Omental fat pad (tissue), 4 donors: ENCODE measurements at places on chromosomes 16 and 17. TPM values are rescaled to one million over a fixed set of nuclear protein-coding genes. Genes with fewer than 3 reads are reported as not detected.

- no peak for DNase-seq
Measured at GRCh38 chr16:62213763-62214162, 177.5 kb upstream of the CDH8 start.

The PRAC1 gene
- total RNA-seq, result not detected

The KCTD19 gene
- total RNA-seq, result not detected

DNA sequence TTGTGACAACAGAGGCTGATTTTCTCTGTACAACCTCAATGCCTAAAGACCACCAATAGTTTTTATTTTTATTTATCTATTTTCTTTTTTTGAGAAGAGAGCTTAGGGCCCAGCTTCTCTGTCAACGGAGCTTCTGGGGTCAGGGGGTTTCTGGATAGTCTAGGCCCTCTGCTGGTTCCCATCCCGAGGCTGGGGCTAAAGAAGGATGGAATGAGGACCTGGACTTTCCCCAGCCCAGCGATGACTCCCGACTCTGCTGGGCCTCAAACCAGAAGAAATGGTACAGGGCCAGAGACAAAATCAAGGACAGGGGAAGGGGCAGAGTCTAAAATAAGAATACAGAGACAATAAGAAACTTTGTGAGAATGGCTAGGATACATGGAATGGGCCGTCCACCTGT lies 5.7 kb upstream of the TSPOAP1 start:
- DNase-seq, result no peak

The ODAD4 gene
- total RNA-seq, result 0.96 TPM

- no peak for DNase-seq
Measured at GRCh38 chr16:52308051-52308450, 238.9 kb downstream of the TOX3 start.

GRCh38 chr16:31874366-31875111 lies 932 bp downstream of the ZNF267 start:
- DNase-seq, result no peak

The SLC2A4 gene
- total RNA-seq, result 8.9 TPM

DNA sequence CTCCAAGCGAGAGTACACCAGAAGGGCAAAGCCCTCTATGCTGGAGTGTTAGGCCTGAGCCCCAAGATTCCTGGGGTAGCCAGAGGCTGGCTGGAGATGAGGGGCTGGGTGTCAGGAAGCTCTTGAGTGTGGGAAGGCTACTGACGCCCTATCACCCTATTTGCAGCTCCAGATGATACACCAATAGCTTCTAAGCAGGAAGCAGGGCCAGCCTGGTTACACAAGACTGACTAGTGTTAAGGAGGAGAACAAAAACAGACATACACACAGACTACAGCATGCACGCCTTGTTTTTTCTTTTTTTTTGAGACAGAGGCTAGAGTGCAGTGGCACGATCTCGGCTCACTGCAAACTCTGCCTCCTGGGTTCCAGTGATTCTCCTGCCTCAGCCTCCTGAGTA lies 15.9 kb downstream of the POLR3K start:
- no peak for DNase-seq

DNA sequence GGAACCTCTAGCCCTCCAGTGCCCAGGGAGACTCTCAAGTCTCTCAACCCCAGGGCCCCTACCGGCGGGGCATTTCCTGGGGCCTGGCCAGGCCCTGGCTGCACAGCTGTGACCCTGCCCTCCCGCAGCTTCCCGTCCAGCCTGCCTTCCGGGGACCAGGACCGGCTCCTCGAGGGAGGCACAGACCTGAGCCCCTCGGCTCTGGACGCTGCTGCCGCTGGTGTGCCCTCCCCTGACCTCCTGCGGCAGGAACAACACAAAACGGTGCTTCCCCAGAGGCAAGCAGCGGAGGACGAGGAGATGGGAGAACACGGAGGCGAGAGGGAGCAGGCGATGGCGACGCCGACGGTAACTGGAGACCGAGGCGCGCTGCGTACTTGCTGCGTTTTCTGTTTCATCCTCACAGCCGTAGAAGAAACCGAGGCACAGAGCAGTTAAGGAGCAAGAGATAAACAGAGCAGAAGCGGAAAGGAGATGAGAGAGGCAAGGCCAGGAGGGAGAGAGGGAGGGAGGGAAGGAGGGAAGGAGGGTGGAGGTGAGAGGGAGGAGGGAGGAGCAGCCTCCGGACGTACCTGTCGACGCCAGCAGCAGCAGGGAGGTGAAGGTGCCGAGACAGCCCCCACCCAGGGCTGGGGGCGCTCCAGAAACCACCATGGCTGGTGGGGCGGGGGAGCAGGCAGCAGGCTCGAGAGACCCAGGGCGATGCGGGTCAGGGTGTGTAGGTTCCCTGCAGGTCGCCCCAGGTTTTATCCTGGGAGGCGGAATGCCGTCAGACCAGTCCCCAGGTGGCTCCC lies at the start of gene PRSS22:
PRSS22 (minus strand) TSS at position 720 of the 794 bp plus-strand sequence; CDS start at position 654, 66 bp downstream.
- DNase-seq, result no peak

DNA sequence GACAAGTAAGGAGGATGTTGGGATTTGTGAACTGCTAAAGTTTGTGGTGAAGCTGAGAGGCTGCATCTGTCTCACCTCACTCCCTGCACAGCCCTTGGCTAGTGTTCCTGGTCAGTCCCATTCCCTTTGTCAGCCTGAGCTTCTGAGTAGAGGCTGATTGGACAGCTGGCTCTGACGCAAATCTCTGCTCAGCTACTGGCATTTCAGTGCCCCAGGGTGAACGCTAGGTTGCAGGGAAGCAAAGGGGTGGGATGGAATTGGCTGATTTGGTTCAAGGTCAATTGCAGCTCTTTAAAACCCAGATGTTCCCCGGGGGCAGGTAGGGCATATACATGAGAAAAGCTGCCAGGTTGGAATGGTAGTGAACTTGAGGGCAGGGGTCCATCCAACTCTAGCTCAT lies 23.1 kb upstream of the CNOT1 start:
- no peak for DNase-seq
